Right ventricle myocardium inferior (tissue), 1 donor: ENCODE measurements at places on chromosomes 1 and 21. TPM values are rescaled to one million over a fixed set of nuclear protein-coding genes. Genes with fewer than 3 reads are reported as not detected.

GRCh38 chr1:226871636-226872327 is 1.4 kb downstream of the PSEN2 start:
- DNase-seq: no peak

- peak; percentile 80 for DNase-seq
Observed at GRCh38 chr1:112808861-112809684, 93.9 kb upstream of the PPM1J start.

DNA sequence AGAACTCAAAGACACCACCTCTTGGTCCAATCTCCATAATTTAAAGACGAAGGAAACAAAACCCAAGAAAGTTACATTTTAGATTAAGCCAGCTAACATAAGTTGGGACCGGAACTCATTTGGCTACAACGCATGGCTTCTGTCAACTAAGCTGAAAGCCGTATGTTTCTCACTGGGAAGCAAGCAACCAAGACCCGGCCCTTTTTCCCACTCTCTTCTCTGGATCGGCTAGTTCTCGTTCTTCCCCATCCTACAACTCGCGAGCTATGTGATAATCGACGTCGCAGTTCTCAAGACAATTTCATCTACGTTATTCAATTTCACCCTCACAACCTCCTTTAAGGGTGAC is 601 bp downstream of the CCT8 start:
- no peak for DNase-seq

DNA sequence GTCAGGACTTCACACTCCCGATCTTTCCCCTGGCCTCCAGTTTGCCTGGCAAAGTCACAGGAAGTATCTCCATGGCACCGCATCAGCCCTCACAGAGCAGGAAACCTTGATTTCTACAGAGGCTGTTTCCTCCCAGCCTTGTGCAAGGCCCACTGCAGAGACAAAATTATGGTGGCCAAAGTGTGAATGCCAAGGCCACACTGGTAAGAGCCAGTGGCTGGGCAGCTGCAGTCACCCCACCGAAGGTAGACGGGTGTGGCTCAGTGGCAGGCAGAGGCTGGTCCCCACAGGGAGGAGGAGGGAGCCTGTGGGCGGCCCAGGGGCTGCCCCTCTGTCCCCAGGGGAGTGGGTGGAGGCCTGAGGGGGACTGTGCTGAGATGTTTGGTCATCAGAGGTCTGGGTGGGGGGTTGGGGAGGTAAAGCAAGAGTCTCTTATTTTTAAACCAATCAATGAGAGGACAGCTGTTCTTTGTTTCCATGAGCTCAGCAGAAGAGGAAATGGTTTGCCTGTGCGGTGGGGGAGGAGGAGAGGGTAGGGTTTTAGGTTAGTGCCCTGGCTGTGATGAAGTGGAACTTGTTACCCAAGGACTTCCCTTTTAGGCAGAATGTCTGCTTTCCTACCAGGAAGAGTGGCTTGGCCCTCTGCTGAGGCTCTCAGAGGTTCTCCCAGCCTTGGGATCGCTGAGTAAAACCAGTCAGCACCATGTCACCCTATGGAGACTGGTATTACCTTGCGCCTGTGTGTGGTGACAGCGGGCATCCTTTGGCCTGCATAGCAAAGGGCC is 18.0 kb upstream of the BTG2 start:
- DNase-seq: peak; percentile 83

ARHGEF19 gene
- total RNA-seq: 2.8 TPM

- no peak for DNase-seq
Observed at GRCh38 chr1:49106445-49106844, 329.8 kb upstream of the BEND5 start.

DNA sequence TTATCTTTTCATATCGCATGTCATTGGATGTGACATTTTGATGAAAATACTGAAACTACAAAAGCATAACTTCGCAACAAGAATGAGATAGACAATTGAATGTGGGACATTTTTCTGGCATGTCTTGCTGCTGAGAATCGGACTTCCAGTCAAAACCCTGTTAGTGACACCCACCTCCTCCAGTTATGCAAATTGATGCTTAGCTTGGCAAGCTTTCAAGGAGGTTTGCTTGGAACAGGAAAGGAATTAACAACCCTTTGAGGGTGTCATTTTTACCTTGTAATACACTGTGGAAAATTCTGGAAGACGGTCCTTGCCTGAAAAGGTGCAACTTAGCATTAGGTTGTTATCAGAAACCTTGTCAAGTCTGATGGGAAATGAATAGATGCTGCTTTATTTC is 38.8 kb upstream of the FAM3B start:
- no peak for DNase-seq

DNA sequence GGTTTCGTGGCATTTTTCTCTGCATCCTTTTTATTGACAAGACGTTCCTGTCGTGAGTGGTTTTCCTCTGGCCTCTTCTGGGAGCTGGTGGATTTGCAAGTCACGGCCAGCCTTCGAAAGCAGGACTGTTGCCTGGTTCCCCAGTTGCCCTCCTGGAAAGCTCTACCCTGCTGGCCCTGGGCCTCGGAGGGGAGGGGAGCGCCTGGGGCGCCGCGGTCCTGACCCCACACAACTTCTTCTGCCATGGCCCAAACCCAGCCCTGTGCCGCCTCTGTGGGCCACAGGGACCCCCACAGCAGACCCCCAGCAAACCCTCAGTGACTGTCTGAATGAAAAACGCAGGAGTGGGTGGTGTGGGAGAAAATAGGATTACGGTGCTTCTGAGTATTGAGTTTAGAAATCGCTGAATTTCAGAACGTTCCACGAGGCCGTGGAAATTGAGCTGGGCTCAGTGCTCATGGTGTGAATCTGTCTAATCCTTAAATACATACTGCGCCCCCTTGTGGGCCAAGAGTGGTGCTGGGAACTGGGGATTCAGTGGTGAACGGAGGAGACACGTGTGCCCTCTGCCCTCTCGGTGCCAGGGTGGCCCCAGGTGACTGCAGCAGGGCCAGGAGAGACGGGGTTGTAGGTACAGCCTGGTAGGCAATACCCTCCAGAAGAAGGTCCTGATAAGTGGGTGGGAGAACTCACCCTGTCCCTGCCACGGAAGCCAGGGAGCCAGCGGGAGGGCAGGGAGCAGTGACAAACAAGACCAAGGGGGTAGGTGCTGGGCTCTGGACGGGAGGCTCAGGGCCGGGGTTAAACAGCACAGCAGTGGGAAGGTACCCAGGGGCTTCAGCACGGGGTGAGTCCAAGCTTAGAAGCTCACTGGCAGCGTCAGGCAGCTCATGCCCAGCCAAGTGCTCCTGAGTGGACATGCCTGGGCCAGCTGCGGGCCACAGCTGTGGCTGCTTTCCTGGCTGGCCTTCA is 101.2 kb upstream of the COL6A1 start:
- peak; percentile 88 for DNase-seq

DNA sequence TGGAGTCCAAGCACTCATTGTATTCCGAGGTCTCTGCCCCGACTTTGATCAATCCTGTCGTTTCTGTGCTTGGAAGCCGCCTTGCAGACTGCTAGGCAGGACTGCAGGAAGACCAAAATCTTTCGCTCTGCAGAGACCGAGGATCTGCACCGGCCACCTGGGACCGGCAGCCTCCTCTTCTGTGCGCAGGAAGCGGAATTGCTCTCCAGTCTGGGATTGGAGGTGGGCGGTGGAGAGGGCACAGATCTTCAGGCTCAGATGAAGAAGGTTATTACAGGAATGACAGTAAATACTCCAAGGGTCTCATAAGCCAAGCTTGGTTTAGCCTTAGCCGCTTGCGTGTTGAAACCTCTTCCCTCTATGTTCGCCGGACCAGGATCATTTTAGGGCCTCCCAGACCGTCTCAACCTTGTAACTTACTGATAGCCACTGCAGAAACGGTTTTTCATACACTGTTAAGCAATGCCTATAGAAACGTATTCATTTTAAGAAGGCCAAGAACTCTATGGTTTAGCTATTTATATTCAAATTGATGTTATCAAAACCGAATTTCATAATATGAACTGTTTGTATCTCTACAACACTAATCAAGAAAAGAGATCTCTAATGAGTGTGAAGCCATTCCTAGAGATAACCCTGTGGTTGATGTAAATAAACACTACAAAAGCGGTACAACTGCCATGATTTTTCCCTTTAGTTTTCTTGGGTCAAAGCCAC is 1.1 kb downstream of the MIA3 start:
- peak; percentile 63 for DNase-seq

DNA sequence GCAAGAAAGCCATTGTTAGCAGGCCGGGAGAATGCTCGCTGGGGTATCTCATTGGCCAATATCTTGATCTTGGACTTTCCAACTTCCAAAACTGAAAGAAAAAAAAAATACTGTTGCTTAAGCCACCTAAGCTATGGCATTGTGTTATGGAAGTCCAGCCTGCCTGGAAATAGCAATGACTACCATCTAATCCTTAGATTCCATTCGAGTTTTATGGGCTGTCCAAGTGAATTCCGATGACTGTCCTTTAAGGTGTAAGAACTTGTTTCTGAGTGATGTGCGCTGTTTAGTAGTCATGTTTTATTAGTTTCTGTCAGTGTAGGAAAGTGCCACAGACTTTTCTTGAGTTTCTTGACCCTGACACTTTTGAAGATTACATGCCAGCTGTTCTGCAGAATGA is 762.6 kb downstream of the USP25 start:
- no peak for DNase-seq

- DNase-seq: no peak
Observed at GRCh38 chr1:63276624-63277023, 45.7 kb upstream of the FOXD3 start.

- DNase-seq: no peak
Observed at GRCh38 chr1:196513821-196514220, 94.4 kb downstream of the KCNT2 start.

DNA sequence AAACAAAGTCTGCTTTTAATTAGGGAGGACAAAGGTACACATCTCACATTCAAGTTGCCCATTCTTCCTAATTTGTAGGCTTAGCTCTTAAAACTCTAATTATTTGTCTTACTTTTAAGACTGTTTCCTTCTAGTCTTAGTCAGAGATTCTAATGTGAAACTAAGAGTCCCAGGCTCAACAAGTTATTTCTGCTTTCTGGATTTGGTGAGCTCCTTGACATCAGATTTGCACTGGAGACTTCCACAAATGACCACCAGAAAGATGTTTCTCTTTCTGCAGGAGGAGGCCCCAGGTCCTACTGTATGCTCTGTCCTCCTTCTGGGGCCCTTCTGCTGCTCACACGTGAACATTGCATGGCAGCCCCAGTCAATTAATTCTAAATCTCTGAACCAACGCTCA is 194.2 kb upstream of the JUN start:
- no peak for DNase-seq

TMEM82 gene
- not detected for total RNA-seq

GRCh38 chr1:25900219-25900618 is 6.0 kb downstream of the STMN1 start:
- DNase-seq: no peak

DNA sequence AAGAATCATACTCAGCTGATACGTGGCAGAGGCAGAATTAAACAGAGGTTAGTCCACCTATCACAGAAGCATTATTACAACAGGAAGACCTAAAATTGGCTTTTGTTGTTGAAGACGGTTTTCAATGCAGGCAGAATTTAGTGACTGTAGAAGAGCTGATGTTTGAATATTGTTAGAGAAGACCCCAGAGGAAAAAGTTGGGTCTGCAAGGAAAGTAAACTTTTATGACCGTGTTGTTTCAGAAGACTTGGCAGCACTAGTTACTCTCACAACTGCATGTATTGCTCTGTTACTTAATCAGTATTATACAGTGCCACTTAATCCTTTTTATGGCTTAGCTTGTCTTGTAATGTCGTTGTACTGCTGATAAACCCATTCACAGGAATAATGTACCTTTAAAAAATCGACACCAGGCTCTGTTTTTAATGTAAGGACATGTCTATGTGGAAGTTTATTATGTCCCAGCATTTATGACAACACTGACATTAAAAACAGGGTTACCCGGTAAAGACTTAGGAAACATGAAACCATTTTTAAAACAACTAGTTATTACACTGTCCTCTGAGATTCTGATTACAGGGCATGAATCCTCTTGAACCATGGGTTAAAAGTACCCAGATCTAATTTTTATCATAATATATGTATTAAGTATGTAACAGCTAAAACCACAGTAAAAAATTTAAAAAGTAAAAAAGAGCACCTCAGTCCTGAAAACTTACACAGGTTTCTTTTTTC is 235.4 kb downstream of the TTLL7 start:
- DNase-seq: no peak

DNA sequence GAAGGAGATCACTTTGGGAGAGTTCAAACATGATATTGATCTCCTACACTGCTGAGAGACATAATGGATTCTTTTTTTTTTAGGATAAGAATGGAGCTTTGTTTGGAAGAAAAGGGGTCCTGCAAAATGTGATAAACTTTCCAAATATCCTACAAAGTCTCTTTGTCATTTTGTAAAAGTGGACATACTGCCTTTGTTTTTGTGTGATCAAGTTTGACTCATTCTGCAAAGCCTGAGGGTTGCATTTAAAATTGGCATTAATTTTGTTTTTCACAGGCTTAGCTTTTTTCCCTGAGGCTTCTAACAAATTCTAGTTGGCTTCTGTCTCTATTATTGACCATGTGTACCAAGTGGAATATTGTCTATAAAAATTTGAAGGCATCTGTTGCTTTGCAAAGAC is 113.2 kb downstream of the AK5 start:
- no peak for DNase-seq

DNA sequence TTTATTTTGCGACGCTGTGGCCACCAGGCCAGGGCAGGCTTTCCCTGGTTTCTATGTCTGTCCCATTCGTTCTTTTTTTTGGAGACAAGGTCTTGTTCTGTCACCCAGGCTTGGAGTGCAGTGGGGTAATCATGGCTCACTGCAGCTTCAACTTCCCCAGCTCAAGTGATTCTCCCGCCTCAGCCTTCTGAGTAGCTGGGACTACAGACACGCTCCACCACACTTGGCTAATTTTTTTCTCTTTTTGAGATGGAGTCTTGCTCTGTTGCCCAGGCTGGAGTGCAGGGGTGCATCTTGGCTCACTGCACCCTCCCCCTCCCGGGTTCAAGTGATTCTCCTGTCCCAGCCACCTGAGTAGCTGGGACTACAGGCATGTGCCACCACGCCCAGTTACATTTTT is 43.4 kb upstream of the WNT4 start:
- no peak for DNase-seq

DNA sequence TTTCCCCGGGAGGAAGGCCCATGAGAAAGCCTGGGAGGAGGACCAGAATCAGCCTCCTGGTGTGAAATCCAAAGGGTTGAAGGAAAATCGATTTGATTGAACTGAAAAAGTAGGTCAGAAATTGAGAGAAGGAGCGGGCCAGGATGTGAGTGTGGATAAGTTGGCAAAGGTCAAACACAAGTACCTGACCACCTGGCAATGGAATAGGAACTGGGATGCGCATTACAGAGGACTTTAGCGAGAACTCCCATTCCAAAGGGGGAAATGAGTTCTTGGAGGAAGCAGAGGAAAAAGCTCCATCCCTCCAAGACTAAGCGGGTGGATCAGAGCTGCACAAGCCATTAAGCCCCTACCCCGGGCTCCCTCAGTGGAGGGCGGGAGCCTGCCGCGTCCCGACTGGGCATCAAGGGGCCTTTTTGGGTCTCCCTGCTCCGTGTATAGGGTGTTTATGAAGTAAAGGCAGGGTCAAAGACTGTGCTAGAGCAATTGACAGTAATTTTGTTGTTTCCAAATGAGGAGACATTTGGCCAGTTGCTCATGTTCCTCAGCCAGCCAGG is 56.4 kb downstream of the TGFB2 start:
- DNase-seq: no peak

NR0B2 gene
- total RNA-seq: 4.7 TPM

- DNase-seq: no peak
Observed at GRCh38 chr1:152392909-152393308, 21.2 kb downstream of the CRNN start.

TCP10L gene
- 2.6 TPM for total RNA-seq

- no peak for DNase-seq
Observed at GRCh38 chr21:9730866-9731265, 790.5 kb upstream of the TPTE start.
